CD4-positive, alpha-beta T cell treated with Interferon alpha-2 for 1 hour (primary cell): ENCODE measurements at places on chromosomes 4 and X.
A peak's percentile ranks its signal among the peaks of the same experiment; 100 is the strongest.

DNA sequence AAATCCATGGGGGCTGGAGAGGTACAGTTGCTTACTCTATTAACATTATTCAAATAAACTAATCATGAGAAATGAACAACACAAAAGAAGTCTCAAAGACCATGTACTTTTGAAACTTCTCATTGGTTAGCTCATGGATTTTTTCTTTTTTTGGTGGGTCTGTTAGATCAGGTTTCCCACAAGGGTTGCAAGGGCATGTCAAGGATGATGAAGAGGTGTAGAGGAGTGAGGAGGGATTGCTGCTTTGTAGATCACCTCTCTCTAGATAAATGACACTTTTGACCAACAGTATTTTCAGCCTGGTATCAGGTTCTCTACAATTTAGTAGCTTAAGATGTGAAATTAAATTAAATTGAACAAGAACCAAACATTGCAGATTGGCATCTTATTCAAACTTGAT is 417.9 kb upstream of the AGA start:
- DNase-seq: no peak

GRCh38 chr4:105191621-105192210 is 45.0 kb downstream of the TET2 start:
- no peak for DNase-seq

- no peak for DNase-seq
Measured at GRCh38 chr4:118729287-118730286, 44.4 kb downstream of the METTL14 start.

GRCh38 chrX:136200466-136200865 is 50.7 kb downstream of the MAP7D3 start:
- DNase-seq: peak; percentile 38

DNA sequence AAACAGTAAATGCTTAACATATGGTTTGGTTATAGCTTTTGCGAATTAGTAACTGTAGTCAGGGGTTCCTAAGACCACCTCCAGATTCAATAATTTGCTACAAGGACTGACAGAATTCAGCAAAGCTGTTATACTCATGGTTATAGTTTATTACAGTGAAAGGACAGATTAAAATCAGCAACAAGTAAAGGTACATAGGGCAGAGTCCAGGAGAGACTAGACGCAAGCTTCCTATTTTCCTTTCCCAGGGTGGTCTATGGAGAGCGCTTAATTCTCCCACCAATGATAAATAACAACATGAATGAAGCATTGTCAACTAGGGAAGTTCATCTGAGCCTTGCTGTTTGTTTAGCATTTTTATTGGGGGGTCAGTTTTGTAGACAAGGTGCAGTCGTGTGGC is 5.9 kb downstream of the NSUN7 start:
- DNase-seq: no peak

DNA sequence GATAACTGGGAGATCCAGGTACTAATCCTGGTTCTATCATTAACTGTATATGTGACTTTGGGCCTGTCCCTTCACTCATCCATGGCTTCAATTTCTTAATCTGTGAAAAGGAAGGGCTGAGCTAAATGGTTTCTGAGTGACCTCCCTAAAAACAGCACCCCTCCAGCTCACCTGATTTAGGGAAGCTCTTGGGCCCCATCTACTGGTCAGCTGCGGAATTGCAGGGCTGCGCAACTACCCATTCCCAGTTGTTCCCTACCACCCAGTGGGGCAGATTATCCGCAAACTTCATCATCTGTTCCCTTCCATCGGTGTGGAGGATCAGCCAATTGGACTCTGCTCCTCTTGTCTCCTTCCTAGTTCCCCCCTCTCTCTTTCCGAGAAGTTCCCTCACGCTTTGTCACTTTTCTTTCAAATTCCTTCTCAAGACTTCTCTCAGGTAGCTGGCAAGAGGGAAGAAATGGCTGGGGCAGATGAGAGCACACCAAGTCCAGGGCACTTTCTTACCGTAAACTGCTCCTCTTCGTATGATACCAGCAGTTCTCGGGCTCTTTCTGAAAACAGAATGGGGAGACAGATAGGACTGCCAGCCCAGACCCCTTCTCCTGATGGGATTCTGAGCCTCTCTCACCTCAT is 5.8 kb downstream of the LAS1L start:
- DNase-seq: peak; percentile 32

GRCh38 chr4:5707778-5708448 is 446 bp downstream of the EVC2 start:
- DNase-seq: no peak

- DNase-seq: no peak
Measured at GRCh38 chr4:16129336-16129735, 45.5 kb upstream of the PROM1 start.

DNA sequence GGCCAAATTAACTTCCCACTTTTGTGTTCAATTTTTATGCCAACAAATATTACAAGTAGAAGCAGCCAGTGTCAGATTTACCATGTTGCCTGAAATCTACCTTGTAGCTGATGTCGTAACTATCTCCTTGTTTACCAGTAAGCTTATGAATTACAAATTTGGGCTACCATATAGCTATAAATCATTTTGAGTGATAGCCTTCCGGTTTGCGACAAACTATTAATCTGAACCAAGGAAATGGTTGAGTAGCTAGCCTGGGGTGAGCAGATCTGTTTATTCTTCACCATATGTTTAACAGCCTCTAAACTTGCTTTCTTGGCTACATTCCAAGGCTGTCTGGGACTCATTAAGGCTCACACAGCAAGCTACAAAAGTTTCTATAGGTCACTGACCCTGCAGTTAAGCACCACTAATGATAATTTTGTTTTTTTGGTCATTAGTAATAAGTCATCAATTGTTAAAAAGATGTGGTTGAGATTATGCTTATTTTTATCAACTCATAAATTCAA is 218.7 kb upstream of the SPOCK3 start:
- DNase-seq: no peak

- no peak for DNase-seq
Measured at GRCh38 chr4:173252024-173252935, 81.9 kb downstream of the HMGB2 start.

DNA sequence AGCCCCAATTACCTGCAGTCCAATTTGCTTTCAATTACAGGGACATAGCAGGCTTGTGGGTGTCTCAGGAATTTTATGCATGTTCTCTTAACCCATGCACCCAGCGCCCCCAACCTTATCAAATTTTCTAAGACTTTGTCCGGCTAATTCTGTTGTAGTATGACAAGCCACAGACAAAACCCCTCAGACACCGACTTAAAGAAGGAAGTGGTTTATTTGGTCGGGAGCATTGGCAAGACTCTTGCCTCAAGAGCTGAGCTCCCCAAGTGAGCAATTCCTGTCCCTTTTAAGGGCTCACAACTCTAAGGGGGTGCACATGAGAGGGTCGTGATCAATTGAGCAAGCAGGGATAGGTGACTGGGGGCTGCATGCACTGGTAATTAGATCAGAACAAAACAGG is 28.7 kb upstream of the IL9R start:
- no peak for DNase-seq

- no peak for DNase-seq
Measured at GRCh38 chrX:118904218-118904617, 70.2 kb upstream of the LONRF3 start.

DNA sequence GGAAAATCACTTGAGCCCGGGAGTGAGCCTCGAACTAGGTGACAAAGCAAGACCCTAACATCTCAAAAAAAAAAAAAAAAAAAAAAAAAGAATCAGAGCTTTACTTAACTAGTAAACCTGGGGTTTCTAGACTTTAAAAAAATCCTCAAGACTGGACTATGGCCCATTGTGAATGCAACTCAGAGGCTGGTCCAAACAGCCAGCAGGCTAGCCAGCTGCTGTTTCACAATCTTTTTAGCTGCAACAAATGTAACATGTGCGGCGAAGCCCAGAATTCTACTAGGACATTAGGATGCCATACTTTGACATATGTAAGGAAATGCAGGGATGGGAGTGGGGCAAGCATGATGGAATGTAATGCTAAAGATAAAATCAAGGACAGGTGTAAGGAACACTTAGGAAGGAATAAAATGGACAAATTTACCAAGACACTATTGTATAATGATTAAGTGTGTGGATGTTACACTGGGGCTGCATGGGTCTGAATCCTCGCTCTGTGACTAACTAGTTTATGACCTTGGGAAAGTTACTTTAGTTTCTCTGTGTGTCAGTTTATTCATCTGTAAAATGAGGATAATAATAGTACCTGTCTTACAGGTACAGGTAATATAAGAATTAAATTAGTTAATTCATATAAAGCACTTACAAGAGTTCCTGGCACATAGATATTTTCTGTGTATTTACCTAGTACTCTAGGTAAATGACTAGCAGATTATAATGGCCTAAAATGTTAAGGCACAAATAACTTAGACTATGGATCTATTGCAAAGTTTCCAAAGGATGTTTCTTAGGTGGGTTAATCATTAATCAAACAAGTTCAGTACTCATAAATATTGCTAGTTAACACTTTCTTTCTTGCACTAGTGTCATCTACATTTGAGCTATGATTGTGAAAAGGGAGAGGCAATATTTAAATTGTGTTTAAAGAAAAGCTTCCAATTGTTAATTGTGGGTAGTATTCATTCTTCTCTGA is 49.5 kb downstream of the HELQ start:
- DNase-seq: no peak

GRCh38 chrX:75273483-75273882 is 402 bp upstream of the UPRT start:
- DNase-seq: no peak

DNA sequence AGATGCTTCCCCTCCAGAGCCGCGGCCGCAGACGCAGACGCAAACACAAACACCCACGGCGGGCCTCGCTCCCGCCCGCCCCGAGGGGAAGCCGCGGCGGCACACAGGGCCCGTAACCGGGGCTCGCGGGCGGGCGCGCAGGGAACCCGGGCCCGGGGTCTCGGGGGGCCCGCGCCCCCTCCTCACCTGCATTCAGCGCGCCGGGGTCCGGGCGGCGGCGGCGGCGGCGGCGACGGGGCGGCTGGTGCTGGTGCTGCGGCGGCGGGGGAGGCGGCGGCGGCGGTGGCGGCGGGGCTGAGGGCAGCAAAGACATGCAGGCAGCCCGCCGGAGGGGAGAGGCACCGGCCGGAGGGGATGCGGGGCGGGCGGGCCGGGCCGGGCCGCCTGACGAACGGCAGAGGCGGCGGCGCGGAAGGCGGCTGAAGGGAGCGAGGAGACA is 255 bp upstream of the CNOT6L start:
- DNase-seq: no peak

DNA sequence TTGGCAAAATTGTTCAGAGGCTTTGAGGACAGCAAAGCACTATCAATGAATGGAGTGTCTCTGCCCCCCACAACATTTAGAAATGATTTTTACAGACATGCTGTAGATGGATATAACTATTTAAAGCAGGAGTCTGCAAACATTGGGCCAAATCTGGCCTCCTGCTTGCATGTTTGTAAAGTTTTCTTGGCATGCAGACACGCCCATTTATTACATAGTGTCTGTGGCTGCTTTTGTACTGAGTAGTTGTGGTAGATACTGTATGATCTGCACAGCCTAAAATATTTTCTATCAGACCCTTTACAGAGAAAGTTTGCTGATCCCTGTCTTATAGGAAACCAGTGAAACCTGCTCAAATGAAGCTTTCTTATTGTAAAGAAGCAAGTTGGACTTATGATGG is 45.5 kb upstream of the PHEX start:
- DNase-seq: no peak

DNA sequence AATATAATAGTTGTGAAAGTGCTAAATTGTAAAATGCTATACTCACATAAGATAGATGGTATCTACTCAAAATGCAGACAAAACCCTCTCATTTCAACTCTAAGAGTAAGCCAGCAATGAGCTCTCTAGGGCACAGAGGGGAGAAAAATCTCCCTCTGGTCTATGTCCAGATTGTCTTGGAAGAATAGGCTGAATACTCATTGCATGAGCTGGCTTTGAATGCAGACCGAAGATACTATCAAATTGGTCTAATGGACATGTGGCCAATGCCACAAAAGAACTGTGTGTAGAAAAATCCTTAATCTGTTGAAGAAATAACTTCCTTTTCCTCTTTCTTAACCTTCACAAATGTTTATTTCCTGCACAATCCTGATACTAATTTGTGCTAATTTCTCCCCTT is 3.5 kb downstream of the ZXDA start:
- DNase-seq: no peak

- no peak for DNase-seq
Measured at GRCh38 chr4:46648088-46648744, 258.3 kb upstream of the GABRA2 start.

DNA sequence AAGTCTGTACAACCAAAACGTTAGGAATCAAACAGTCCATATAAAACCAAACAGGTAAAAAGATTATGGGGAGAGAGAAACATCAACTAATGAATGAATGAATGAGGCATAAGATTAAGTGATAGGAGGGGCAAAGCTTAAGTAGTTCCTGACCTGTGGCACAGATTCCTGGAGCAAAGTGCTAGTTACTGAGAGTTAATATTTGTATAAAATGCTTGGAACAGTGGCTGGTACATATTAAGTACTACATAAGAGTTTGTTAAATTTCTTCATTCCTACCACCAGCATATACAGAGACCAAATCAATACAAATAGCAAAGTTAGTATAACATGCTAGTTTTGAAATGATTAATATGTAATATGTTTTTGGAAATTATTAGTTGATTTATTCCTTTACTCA is 363.7 kb downstream of the ADAM29 start:
- DNase-seq: no peak

DNA sequence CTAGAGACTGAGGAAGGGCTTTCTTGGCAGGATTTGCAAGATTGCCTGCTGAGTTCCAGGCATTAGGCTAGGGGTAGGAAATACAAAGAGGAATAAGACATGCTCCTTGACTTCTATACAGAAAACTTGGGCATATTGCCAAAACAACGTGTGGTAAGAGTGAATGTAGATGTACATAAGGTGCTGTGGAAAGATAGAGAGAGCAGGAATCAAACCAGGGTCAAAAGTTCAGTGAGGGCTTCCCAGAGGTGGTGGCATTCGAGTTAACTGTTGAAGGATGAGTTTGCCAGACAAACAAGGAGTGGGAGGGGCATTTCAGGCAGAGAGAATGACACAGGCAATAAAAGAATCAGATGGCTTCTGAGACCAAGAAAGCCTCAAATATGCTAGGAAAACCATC is 187.9 kb downstream of the KDR start:
- DNase-seq: no peak

GRCh38 chr4:43778187-43778915 is 670.3 kb downstream of the KCTD8 start:
- DNase-seq: no peak

- peak; percentile 41 for DNase-seq
Measured at GRCh38 chr4:107721436-107722100, 1.5 kb upstream of the PAPSS1 start.

DNA sequence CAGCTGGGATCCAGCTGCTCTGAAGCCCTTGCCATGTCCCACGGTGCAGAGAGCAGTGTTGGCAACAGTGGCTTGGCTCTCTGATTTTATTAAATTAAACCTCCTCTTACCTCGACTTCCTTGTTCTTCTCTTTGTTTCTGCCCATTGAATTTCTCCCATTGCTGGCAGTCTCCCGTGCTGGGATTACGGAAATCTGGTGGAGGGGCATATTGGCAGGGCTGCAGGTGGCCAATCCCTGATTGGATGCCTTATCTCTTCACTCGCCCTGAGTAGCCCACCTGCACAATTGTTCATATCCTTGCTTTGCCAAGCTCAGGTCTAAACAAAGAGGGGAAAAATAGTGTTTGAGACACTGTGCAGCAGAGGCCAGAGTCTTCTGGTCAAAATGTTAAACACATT is 493.9 kb downstream of the TMA16 start:
- DNase-seq: no peak

- no peak for DNase-seq
Measured at GRCh38 chr4:168451744-168452390, 28.4 kb downstream of the DDX60L start.

- peak; percentile 45 for DNase-seq
Measured at GRCh38 chr4:118280501-118281218, 72.1 kb downstream of the PRSS12 start.
